ENCODE measurements at places on chromosomes 7 and 10.

- peak; percentile 93 for DNase-seq
These were observed 32.6 kb upstream of the TECTB start for GRCh38 chr10:112250555-112250954.

DNA sequence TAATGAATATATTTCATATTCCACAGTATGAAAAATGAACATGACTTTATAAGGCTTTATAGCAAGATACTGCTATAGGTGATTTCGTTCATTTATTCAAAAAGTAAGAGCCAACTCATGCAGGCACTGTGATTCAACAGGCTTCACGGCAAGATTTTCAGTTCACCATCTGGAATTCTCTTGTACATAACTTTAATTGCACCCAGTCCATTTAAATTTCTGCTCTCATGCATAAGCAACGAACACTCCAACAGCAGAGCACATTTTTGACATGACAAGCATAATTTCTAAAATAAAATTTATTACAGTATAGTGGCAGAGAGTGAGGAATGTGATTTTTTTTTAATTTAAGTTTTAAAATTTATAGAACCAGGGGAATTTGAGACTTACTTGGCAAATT, 436.1 kb downstream of the PHTF2 start:
- DNase-seq: no peak

GRCh38 chr7:54960517-54960916, 58.3 kb upstream of the EGFR start:
- peak; percentile 30 for DNase-seq

DNA sequence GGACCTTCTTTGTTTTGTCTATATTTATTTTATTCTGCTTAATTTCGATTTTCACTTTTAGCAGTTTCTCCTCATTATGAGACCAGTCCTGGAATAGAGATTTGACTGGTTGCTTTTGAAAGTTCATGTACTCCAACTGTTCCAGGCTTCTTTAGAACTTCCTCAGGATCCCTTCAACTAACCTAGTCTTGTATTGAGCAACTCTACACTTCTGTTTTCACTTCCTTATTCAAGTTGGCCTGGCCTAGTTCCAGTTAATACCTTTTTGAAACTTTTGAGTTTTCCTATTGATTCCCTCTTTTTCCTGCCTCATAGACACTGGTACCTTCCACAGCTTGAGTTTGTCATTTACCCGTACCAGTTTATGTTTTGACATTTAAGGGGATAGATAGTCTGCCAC, 421.7 kb downstream of the ATRNL1 start:
- no peak for DNase-seq

DNA sequence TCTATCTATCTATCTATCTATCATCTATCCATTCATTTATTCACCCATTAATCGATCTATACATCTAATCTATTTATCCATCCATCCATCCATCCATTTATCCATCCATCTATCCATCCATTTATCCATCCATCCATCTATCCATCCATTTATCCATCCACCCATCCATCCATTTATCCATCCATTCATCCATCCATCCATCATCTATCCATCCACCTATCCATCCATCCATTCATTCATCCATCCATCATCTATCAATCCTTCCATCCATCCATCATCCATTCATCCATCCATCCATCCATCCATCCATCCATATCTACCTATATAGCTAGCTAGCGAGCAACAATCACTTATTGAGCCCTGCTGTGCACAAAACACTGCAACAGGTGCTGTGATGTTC, 953.1 kb upstream of the ZNF722 start:
- no peak for DNase-seq

DNA sequence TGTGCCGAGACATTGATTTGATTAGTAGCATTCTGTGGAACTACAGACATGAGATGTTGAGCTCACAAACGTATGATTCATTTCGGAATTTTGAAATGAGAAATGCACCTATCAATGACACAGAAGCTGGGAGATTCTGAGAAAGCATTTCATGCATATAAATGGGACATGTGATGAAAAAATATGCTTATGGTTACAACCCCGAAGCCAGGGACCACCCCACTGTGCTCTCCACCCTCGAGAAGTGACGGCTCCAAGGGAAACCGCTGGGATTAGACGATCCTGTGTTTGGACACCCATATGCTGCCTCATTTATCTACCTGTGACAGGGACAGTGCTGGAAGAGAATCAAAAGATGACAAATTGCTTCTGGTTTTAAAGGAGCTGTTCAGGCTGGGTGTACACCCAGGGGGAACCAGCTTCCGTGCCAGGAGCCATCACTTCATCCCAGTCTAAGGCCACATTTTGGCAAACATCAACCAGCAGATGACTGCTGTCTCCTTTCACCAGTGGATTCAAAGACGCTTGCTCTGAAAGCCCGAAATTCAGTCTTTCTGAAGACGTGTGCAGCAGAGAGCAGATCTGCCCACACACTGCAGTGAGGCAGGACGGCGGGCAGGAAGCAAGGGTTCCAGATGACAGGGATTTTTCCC, 109.9 kb downstream of the ATXN7L1 start:
- DNase-seq: no peak

GRCh38 chr10:28913436-28914237, 236.3 kb downstream of the BAMBI start:
- no peak for DNase-seq

DNA sequence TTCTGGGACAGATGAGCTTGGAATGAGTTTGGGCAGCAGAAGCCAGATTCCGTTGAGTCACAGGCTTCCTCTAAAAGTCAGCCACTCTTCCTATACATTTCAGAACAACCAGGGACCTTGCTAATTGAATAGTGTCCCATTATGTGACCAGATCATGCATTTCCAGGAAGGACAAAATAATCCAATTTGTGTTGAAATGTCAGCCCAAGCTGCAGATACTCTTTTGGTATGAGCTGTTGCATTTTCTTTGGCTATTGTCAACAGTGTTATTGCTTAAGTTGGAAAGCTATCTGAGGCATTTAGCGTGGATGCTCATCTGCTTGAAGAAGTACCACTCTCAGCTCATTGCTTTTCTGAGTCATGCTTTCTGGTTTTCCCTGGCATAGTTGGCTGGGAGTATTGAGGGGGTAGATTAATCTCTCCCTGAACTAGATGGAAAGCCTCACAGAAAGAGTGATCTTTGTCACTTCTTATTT, 223.7 kb upstream of the HABP2 start:
- peak; percentile 19 for DNase-seq

GRCh38 chr7:144057954-144058353, 9.2 kb downstream of the OR2A5 start:
- DNase-seq: peak; percentile 46

DNA sequence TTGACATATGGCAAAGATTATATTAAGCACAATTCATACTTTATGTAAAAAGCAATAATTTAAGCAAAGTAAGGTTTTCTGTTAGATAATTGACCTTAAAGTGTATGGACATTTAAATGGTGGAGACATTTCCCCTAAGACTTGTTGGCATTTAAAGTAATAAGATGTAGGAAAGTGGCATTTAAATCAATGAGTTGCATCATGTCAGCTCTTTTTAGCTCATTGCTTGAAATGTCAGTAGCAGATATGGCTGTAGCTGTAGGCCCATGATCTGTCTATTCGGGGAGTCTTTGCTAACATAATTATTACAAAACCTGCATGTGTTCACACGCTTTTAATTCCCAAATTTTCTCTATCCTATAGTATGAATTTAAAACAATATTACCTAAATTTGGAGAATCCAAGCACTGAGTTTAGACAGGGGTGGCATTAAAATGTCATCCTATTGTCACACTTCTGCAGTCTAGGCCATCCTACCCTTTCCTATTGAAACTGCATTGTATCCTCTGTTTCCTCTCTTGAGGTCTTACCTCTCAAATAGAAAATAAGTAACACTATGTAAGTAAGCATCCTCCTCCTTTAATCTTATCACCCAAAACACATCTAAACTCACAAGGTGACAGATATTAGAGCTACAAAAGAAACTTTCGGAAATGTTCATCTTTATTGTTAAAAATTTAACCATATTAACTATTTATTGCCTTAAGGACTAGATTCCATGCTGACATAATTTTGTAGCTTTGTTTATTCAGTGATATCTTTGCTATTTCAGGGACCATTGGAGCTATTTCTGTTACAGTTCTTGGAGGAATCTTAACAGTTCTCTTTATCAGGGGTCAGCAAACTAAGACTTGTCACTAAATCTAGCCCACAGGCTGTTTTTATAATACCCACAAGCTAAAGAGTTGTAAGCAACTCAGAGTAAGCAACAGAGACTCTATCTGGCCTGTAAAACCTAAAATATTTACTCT, 91.2 kb downstream of the LCOR start:
- no peak for DNase-seq

- peak; percentile 23 for DNase-seq
These were observed 52.0 kb downstream of the REEP3 start for GRCh38 chr10:63573068-63573697.

- no peak for DNase-seq
These were observed 236.5 kb upstream of the ZMIZ1 start for GRCh38 chr10:78832281-78832680.

DNA sequence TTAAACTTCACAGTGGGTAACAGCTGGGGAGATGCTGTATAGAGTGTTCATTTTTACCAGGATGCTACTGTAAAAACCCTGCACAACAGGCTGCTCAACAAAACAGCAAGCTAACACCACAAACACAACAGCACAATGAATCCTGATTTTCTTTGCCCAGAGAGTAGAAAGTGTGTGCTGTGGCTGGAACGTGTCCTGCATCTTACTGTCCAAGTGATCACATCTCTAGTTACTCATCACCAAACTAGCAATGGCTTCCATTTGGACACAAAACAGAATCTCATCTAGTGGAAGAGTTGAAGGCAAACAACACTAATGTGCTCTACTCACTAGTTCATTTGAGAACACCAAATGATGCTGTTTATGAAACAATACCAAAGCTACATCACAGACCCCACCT, 121.2 kb downstream of the SLC25A13 start:
- DNase-seq: no peak

GRCh38 chr10:43404704-43405084, 4.3 kb downstream of the HNRNPF start:
- no peak for DNase-seq

GRCh38 chr10:52619052-52619451, 153.5 kb downstream of the MBL2 start:
- no peak for DNase-seq

DNA sequence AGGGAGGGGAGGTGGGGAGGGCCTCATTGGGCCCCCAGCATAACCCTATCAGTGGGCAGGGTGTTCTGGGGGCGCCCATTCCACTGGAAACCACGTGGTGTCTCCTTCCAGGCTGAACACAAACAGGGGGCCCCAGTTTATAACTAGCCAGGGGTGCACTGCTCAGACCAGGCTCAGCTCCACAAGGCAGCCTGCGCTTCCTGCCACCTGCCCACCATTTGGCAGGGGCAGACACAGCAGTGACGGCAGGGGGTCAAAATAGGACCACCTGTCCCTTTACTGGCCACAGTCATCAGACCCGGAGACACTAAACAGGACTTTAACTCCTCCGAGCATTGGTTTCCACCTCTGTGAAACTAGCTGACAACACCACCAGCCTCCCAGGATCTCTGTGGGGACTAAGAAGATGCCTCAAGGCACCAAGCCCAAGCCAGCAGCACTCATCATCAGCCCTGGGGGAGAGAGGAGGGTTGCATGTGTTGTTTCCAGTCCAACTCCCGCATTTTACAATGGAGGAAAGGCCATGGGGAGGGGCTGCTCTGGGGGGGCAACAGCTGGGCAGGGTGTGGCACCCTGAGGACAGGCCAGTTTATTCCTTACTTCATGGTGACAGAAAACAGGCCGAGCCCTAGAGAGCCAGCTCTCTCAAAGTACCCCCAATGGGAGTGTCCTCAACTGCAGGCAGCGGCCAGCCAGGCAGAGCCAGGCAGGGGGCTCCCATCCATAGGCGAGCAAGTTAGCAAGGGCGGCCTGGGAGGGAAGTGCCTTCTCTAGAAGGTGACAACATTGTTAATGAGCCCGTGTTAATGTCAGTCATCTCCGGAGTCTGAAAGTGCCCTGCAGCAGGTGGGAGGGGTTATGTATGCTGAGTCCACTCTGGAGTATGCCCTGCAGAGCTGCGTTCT, 127.6 kb downstream of the TNS3 start:
- DNase-seq: no peak

DNA sequence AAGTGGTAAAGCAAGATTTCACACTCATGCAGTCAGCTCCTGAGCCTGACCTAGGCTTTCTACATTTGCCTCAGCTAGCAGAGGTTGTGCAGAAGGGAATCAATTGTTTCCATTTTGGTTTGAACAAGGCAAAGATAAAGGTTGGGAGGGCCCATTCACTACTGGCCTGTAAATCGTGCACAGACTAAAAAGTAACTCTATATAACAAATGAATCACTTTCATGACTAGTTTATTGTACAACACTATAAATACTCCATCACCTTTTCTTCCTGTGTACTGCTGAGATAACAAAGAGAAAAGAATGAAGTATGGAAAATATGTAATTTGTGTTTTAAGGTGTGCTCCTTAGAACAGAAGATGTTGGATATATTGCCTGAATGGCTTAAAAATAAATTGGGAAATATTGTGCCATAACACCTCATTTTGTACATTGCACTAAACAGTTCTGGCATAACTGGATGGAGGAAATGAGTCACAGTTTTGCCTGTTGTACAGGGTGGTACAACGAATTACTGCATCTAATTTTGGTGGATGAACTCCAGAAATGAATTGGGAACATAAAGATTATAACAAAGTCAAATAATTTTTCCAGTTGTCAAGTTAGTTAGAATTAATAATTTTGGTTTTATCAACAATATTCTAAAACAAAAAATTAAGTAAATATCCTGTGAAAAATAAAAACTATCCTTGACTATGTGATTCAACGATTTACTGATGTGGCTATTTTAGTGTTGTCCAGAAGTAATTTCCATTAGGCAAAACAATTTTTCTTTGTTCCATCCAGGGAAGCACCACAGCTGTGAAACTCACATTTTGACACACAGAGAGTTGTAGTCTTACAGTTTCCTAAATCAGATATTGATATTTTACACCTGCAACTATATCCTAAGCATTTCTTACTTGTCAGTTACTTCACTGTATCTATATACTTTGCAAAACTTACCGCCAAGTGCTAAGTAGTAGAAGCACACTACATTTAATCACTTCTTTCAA, 18.0 kb downstream of the SEMA3C start:
- peak; percentile 76 for DNase-seq

DNA sequence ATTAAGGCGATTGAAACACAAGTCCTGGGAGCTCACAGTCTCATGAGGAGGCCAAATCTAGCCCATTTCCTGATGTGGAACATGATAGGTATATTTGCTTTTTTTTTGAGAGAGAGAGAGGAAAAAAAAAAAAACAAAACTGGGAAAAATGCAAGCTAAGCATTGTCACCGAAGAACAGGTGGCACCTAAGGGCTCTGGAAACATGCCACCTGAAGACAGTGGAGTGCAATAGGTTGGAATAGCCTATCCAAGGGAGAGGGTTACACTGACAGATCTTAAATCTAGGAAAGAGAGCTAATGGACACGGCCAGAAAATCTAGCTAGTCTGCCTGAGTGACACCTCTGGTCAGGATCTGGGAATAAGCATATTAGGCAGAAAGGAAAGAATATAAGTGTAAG, 110.2 kb downstream of the SRI start:
- no peak for DNase-seq

DNA sequence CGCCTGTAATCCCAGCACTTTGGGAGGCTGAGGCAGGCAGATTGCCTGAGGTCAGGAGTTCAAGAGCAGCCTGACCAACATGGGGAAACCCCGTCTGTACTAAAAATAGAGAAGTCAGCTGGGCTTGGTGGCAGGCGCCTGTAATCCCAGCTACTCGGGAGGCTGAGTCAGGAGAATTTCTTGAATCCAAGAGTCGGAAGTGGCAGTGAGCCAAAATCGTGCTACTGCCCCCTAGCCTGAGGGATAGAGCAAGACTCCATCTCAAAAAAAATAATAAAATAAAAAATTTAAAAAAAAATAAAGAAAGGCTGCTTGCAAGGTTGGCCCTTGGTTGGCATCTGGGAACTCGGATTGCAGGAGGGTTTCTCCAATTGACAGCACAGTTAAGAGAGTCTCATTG, 221.6 kb downstream of the DGKI start:
- peak; percentile 20 for DNase-seq
